ENCODE measurements at places on chromosomes 7 and 10.

DNA sequence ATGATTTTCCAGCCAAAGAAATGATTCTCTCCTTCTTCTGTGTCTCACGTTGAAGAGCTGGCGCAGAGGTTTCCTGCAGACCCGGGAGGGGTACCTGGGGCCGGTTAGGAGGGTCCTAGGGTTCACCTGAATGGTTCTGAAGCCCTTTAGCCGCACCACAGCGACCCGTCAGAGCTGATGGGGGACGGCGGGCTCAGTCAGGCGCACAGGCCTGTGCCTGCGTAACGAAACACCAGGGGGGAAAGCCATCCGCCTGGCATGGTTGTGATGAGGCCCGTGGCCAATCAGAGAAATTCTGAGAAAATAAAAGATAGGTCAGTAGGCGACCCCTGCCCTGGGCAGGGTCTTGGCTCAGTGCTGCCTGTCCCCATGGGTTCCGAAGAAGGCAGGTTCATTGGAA lies 35.6 kb downstream of the FAM20C start:
- no peak for DNase-seq

DNA sequence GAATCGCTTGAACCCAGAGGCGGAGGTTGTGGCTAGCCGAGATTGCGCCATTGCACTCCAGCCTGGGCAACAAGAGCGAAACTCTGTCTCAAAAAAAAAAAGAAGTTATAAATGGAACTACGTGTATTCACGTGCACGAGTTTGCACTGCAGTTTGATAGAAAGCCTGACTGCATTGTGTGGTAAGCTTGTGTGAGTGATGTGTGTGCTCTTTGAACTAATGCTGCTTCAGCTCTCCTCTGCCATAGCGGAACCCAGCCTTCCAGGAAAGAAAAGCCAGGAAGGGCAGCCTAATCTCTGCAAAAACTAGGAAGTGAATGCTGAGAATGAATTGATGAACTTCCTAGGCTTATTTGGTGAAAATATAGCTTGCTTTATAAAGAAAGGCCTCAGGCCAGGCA lies 15.6 kb upstream of the MKRN1 start:
- no peak for DNase-seq

- DNase-seq = no peak
Observed at GRCh38 chr10:119461380-119461779, 81.1 kb downstream of the RGS10 start.

DNA sequence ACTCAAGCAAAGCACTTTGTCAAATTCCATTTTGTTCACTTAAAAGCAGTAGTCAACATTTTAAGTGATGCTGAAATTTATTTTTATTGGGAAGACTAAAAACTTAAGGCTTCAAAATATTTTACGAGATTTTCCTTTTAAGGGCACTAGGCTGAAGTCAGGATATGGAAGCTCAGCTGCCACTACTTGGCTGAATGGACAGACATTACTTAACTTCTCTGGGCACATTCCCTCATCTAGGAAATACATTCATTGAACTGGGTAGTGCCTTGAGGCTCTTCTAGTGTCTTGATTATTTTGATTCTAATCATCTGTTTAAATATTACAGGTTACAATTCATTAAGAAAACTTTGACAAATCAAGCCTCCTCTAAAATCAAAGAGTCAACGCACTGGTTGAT lies 11.1 kb downstream of the MEOX2 start:
- DNase-seq = no peak

- DNase-seq = no peak
Observed at GRCh38 chr7:17046666-17047065, 164.9 kb upstream of the AGR3 start.

- DNase-seq = no peak
Observed at GRCh38 chr10:58756130-58756719, 243.6 kb downstream of the BICC1 start.
